ENCODE measurements at places on chromosomes 1 and 21. TPM values are rescaled to one million over a fixed set of nuclear protein-coding genes. Genes with fewer than 3 reads are reported as not detected.

Gene SOX13
- polyA plus RNA-seq: 40.6 TPM

- DNase-seq: no peak
These were observed 57.3 kb upstream of the BCAR3 start for GRCh38 chr1:93738926-93739325.

Gene OR2T2
- polyA plus RNA-seq: not detected

Gene ZFP69
- 9.4 TPM for polyA plus RNA-seq

DNA sequence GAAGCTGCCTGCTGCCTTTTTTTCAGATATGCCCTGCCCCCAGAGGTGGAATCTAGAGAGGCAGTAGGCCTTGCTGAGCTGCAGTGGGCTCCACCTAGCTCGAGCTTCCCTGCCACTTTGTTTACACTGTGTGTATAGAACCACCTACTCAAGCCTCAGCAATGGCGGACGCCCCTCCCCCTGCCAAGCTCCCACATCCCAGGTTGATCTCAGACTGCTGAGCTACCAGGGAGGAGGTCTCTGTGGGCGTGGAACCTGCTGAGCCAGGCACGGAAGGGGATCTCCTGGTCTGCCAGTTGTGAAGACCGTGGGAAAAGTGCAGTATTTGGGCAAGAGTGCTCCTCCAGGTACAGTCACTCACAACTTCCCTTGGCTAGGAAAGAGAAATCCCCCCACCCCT lies 65.1 kb downstream of the MSH4 start:
- DNase-seq: no peak

Gene MOB3C
- 12.1 TPM for polyA plus RNA-seq

DNA sequence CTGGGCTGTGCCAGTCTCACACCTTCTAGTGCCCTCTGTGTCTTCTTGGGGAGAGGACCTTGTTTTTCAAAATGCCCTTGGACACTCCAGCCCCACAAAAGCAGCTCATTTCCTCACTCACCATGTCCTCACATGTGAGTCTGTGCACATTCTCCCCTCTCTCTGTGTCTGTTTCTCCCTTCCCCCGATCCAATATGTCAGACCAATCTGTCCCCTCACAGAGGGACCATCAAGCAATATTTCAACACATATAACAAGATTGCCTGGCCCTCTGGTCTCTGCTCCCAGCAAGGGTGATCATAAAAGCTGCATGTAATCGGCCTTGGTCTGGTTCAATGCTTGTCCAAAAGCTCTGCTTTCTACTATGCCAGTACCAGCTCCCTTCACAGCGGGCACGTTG lies 261.2 kb downstream of the MATN1 start:
- DNase-seq: no peak

GRCh38 chr1:3904006-3904842 lies 4.2 kb upstream of the C1orf174 start:
- no peak for DNase-seq

DNA sequence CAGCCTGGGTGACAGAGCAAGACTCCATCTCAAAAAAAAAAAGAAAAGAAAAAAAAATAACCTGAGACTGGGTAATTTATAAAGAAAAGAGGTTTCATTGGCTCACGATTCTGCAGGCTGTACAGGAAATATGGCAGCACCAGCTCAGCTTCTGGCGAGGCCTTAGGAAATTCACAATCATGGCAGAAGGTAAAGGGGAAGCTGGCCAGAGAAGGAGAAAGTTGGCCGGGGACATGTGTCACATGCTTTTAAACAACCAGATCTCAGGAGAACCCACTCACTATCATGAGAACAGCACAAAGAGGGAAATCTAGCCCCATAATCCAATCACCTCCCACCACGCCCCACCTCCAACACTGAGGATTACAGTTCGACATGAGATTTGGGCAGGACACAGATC lies 125.3 kb downstream of the DISP1 start:
- DNase-seq: no peak

GRCh38 chr1:156906206-156906906 lies 12.8 kb downstream of the PEAR1 start:
- no peak for DNase-seq

DNA sequence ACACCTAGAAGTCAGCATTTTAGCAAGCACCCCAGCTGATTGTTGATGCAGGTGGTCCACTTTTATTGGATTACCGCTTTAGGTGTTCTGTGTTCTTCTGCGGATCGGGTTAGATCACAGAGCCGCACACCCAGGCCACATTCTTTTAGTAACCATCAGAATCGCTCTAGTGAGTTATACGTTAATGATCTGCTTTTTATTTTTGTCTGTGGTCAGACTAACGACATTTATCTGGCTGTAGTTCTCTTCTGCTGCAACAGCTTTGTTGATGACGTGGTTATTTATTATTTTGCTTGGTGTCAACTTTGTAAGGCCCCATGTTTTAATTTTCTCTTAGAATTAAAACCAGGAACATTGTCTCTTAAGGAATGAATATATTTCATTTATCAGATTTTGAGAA lies 18.2 kb downstream of the SCCPDH start:
- no peak for DNase-seq

GRCh38 chr1:6209661-6210580 lies 4.0 kb downstream of the RNF207 start:
- no peak for DNase-seq

- DNase-seq: no peak
These were observed 3.6 kb downstream of the FAM151A start for GRCh38 chr1:54619749-54620148.
